ENCODE measurements at places on chromosomes 5 and 9. TPM values are rescaled to one million over a fixed set of nuclear protein-coding genes. Genes with fewer than 3 reads are reported as not detected.

Gene GLDC
- 3.1 TPM for total RNA-seq

GRCh38 chr5:75306746-75307145 is 30.3 kb upstream of the HMGCR start:
- DNase-seq: no peak

- no peak for DNase-seq
These were observed 71.0 kb upstream of the GPBP1 start for GRCh38 chr5:57102905-57103255.

DNA sequence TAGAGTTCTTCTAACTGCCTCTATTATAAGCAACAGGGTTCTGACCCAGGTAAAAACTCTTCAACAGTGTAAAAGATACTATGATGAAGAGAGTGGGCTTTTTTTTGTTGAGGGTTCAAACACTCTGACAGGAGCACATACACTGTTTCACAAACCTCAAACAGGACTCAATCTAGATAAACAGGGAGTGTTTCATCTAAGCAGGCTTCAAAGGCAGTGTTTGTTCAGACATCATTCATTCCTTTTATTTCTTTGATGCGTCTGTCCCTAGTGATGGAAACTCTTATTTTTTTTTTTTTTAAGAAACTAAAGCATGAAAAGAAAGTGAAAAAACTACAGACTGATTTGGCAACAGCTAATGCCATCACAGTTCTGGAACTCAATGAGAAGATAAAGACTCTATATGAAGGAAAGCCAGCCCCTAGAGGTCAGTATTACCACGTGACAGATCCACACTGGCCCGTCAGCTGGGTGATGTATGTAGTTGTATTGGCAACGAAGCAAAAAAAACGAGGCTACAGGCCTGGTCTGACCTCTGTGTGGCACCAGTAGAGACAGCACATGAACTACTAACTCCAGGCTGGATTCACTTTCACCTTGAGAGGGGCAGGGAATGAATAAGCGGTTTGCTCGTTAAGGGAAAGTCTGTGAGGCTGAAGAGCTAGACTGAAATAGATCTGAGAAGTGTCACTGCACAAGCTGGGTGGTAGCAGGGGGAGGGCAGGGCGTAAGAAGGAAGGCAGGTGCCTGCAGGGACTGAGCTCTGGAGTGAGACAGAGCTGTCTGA is 172.2 kb downstream of the CCDC192 start:
- DNase-seq: peak; percentile 3

DNA sequence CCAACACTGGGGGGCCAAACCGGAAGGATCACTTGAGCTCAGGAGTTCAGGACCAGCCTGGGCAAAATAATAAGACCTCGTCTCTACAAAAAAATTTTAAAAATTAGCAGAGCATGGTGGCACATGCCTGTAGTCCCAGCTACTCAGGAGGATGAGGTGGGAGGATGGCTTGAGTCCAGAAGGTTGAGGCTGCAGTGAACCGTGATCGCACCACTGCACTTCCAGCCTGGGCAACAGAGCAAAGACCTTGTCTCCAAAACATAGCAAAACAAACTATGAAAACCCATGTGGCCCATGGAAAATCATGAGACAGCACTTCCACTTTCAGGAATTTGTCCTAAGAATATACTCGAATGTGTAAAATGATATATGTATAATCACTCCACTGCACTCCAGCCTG is 6.1 kb downstream of the SETX start:
- no peak for DNase-seq

Gene HAVCR2
- total RNA-seq: 6.6 TPM

GRCh38 chr5:171893290-171893886 is 107.8 kb downstream of the SMIM23 start:
- no peak for DNase-seq

GRCh38 chr5:128014578-128014977 is 69.0 kb upstream of the SLC12A2 start:
- DNase-seq: no peak

- no peak for DNase-seq
These were observed 6.0 kb downstream of the LRRC8A start for GRCh38 chr9:128887914-128888350.

GRCh38 chr9:16501726-16502125 is 368.7 kb downstream of the BNC2 start:
- DNase-seq: no peak

- DNase-seq: no peak
These were observed 149.9 kb downstream of the TRIO start for GRCh38 chr5:14292766-14293658.

Gene TMEM8B
- total RNA-seq: 2.1 TPM

DNA sequence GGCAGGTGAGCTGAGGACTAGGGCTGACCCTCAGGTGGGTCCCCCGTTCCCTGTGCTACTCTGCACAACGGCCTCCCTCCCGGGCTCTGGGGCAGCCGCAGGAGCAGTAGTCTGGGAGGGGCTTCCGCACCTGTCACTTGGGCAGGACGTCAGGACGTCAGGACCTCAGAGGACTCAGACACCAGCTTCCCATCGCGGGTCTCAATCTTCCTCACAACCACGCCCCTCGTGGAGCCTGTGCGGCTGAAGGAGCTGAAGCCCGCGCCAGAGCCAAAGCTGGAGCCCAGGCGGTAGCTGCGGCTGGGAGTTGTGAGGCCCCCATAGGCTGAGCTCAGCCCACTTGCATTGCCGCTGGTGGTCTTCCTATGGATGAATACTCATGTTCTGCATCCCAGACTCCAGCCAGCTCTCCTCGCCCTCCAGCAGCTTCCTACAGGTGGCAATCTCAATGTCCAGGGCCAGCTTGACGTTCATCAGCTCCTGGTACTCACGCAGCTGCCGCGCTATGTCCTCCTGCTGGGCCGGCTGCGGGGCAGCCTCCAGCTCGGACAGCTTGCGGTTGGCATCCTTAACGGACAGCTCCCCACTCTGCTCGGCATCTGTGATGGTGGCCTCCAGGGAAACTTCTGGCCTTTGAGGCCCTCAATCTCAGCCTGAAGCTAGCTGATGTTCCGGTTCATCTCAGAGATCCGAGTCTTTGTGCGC is 381.4 kb upstream of the RGMB start:
- DNase-seq: no peak

Gene PCDHGA6
- total RNA-seq: 0.22 TPM

- no peak for DNase-seq
These were observed 518.2 kb downstream of the PTPRD start for GRCh38 chr9:10094563-10094962.
